ENCODE measurements at places on chromosomes 5 and 9.

DNA sequence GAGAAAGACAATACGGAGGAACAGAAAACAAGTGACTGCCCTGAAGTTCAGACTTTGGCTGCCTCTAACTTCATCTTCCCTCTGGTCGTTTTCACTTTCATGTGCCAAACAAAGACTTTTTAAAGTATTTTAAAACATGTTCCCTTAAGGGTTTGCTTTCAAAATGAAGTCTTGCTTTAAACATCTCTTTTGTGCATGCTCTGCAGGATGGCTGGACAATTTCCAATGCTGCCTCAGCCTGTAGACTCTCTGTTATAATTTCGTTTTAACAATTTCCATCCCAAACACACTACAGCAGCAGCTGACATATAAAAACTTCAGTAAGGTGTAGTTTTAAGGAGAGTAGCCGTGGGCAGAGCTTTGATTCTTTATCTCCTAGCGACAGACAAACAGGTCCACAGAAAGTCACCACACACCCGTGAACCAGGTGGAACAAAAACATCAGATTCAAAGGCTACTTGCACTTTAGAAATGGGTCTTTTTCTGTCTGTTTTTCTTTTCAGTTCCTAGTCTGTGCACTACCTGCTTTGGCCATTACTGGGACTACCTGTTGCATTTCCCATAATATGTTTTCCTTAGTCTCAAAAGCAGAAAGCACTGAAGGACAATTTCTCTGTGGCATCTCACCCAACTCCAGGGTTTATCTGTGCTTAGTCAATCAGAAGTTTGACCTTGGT is 308.9 kb downstream of the DTWD2 start:
- DNase-seq, result no peak

- no peak for DNase-seq
These were observed 33.9 kb upstream of the GLIS3 start for GRCh38 chr9:4333787-4334186.

DNA sequence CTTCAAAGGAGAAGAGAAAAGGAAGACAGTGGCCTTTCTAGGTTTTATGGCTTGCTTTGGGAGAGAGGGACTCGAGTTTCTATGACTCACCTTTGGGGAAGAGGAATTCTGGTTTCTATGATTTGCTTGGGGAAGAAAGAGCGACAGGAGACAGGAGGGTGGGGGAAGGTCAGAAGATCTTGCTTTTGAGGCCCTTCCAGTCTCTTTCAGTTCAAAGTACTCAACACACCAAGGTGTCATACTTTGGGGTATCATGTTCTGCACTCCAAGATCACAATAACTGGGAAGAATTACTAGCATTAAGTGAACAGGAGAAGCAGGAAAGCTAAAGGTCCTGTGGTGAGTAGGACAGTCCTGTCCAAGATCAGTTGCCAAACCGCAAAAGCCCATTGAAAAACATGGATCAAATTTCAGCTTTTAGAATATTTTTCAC is 324.5 kb downstream of the ARHGEF28 start:
- DNase-seq, result no peak

DNA sequence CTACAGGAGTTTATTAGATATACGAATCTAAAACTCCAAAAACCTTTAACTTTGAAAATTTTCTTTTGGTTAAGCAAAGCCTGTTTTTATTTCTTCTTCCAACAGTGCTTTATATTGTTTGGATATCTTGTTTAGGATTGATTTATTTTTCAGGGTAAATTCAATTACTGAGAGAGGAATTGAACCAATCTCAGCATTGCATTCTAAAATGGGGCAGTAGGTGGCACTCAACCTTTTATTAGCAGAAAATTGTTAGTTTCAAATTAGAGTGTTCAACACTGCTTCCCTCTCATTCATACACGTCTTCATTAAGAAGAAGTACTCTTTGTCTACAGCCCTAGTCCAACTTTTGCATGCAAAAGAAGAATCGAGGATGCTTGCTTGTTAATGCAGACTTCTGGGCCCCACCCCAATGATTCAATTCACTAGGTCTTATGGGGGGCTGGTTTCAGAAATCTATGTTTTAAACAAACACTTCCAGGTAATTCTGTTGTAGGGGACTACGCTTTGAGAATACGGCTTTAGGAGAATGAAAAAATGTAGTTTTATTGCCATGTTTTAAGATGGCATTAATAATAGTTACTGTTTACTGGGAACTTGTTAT is 26.6 kb downstream of the MRPL22 start:
- DNase-seq, result no peak

- DNase-seq, result no peak
These were observed 26.8 kb downstream of the WHRN start for GRCh38 chr9:114478459-114478858.

All from stimulated activated CD4-positive, alpha-beta T cell treated with anti-CD3 and anti-CD28 coated beads, TNF-alpha, amount 100 ng/mL, for 1 hour (primary cell).